ENCODE measurements at places on chromosomes 7 and 10.
A peak's percentile ranks its signal among the peaks of the same experiment; 100 is the strongest.

DNA sequence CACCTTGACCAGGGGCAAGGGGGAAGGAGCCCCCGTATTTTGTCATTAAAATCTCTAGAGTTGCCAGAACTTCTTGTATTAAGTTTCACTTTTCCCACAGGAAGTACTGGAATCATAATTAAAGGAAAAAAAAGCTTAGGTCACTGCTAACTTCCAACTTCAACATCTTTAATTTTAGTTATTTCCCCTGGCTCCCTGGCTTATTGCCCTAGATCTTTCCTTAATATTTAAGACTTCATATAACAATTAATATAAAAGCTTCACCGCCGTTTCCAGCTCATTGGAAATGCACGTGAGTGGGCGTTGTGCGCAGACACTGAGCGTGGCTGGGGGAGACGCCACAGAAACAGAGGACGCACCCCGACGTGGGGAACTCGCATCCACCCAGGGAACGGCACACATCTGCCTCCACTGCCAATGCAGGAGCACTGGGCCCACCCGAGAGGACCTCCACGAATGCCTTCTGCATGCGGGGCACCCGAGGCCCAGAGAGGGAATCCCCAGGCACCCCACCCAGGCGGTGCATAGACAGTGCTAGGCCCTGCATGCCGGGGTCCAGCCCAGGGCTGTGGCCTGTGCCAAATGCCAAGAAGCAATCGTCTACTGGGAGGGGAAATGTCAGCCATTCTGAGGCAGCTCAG is 72.2 kb downstream of the ADARB2 start:
- no peak for DNase-seq

DNA sequence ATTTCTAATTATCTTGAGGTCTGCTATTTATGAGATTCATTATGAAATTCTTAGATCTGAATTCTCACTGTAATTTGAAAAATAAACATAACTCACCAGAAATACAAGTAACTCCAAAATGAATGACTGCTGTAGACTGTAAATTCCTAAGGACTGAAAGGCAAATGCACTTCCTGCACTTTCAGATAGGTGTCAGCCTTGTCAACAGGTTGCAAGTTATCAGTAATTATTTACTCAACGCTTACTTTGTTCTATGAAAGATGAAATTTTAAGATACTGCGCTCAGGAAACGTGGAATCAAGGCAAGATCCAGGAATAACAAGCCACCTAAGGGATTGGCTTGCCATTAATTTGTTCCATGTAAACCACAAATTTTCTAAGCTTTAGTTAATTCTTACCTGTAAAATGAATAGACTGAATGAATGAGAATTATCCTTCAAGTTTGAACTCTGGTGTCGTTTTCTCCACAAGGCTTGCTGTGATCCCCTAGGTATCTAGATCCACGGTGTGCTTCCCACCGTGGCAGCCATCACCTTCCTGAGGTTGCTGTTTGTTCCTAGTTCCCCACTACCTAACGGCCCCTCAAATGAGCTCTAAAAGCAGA is 12.6 kb downstream of the DHX32 start:
- DNase-seq, result no peak

DNA sequence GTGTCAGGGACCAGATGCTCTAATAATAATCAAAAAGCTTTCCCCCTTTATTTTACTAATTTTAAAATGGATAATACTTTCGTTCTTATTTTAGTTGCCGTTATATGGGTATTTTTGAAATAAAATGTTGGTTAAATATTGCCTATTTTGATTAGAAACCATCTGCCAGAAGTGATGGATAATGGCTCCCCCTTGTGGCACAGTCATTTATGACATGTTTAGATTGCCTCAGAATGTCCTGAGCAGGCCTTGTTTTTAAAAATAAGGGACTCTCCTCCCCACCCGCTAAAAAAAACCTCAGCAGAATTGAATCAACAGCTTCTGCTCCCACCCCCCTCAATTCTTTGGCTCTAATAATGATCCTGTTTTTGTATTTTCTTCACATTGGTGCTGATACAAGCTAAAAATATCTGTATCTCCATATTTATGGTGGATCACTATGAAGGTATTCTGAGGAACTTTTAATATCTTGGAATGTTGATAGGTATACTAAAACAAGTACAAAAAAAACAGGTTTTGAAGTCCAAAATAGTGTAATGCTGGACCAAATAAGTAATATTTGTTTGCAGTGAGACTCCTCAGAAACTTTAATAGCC is 38.8 kb downstream of the TMEM60 start:
- DNase-seq, result peak; percentile 27

DNA sequence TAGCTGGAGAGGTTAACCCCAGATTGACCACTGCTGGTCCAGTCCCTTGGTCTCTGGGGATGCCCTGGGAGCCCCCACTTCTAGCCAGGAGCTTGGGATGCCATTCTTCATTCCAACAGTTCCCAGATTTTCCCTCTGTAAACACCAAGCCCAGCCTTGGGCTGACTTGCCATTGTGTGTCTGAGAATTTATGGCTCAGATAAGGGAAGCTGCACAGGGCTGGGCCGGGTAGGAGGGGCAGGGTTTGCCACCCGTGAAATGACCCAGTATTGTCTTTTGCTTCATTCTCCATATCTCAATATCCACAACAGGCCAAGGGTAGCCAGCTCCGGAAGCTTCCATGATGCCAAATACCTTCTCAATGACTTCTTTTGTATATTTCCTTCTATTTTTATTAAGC is 32.1 kb downstream of the AFAP1L2 start:
- DNase-seq, result no peak

- DNase-seq, result no peak
These were observed 722.3 kb downstream of the KCNMA1 start for GRCh38 chr10:76915316-76915715.

GRCh38 chr7:2518737-2519118 is 846 bp upstream of the LFNG start:
- DNase-seq, result no peak

GRCh38 chr7:46524350-46524749 is 603.3 kb upstream of the IGFBP3 start:
- no peak for DNase-seq

DNA sequence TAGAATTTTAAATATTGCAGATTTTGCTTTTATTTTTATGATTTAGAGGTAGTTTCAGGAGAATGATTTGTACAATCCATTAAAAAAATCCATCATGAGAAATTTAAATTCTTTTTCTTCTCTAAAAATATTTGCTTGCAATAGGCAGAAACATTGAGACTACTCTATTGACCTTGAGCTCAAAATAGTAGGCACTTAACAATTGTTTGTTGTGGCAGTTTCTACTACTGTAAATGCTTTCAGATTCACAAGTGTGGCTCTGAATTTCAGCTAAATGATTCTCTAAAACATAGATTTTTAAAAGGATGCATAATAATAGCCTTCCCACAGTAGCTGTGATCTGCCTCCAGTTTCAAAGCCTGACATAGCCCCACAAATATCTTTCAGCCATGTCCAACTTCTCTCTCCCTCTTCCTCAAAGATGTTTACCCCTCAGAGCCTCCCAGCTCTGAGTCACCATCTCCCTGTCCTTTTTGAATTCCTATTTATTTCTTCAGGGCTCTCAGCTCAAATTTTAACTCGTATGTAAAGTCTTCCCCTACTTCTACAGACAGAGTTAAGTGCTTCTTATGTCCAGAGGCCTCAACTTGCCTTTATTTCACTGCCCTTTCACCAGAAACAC is 160.5 kb downstream of the AOAH start:
- DNase-seq, result no peak

DNA sequence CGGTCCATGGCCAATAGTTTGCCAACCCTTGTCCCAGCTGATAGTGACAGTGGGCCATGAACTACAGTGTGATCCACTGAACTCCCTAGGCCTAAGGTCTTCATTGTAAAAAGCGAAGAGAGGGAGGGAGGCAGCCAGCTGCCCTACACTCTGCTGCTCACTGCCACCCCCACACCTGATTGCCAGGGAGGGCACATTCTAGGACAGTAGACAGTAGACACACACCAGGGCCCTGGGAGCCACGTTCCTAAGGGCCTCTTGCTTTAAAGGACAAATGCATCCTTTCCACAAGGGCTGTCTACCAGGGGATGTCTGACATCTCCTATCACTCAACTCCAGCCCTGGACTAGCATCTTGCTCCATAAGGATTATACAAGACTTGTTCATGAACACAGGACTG is 122.2 kb downstream of the DLG5 start:
- no peak for DNase-seq

- peak; percentile 31 for DNase-seq
These were observed 622 bp downstream of the DYNC1I1 start for GRCh38 chr7:95772771-95773581.

DNA sequence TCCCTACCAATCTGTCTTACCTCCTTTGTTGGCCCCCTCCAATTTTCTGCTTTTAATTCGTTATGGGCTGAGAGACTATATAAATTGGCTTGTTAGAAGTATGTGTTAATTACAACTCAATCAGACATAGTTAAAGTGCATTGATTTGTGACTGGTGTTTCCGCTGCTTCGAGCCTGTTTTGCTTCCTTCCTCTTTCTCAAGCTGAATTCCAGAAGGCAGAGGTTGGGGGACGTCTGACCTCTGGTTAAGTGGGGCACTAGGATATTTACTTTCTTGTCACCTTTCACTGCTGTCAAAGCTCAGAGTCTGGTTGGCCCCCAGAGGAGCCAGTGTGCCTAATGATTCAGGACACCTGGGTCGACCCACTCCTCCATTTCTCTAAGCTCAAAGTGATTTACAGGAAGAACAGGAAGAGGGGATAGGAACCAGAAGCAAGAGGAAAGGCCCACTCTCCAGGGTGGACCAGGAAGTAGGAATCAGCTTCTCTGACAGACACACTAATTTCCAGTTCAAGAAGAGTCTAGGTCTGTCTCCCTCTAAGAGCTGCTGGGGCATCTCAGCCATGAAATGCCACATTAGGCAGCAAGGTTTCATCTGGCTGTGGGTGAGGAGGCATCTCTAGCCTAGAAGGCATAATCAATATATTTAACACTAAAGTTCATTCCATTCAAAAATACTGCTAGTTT is 397.2 kb upstream of the NPVF start:
- DNase-seq, result no peak

DNA sequence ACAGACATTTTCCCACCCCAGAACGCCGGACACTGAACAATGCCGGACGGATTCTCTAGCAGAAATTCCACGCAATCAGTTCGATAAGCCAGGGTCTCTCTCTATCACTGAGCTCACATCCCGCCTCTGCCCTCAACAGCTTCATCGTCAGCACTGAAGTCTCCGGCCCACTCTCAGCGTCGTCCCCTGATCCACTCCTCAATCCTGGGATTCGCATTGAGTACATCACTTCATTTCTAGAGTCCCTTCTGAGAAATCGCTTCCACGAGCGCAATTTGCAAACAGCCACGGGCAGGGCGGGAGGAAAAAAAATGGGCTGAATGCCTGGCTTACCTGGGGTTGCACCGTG is 365 bp downstream of the YME1L1 start:
- DNase-seq, result no peak

GRCh38 chr7:129949292-129950133 is 3.2 kb downstream of the UBE2H start:
- no peak for DNase-seq

- no peak for DNase-seq
These were observed 149.8 kb upstream of the PRKCQ start for GRCh38 chr10:6729861-6730344.

DNA sequence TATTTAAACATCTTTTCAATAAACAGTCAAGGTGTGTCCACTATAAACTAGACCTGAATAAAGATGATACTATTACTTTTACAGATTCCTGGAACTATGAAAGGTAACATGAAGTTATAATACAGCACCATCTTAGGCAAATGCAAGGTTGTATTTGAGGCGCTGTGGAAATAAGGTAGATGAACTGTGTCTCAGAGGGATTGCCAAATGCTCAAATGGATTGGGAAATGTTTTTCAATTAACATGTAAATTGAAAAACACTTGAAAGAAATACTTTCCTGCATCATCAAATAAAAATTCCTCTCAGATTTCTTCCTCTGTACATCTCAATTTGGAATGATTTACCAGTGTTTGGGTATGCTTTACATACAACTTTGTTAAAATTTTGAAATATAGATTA is 139.4 kb downstream of the DKK1 start:
- no peak for DNase-seq

GRCh38 chr10:63554657-63555056 is 33.5 kb downstream of the REEP3 start:
- DNase-seq, result no peak

DNA sequence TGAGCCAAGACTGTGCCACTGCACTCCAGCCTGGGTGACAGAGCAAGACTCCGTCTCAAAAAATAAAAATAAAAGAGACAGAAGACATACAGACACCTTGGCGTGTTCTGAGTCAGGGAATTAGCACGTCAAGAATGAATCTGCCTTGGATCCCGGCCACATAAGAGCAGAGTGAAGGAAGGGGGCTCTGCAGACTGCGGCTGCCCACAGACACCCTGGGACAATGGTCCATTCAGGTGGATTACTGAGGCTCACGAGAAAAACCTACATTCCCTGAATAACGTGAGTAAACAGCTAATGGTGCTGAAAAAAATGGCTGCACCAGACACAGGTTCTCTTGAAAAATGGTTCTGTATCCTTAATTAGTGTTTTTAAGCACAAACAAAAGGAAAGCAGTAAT is 100.1 kb upstream of the FGFR2 start:
- no peak for DNase-seq

- no peak for DNase-seq
These were observed 68.2 kb downstream of the C10orf143 start for GRCh38 chr10:130042381-130042780.

GRCh38 chr7:48710995-48711394 is 213.4 kb upstream of the CDC14C start:
- DNase-seq, result no peak

- no peak for DNase-seq
These were observed 716 bp downstream of the SMARCD3 start for GRCh38 chr7:151247611-151248345.

GRCh38 chr10:119479532-119479931 is 63.0 kb downstream of the RGS10 start:
- DNase-seq, result no peak

DNA sequence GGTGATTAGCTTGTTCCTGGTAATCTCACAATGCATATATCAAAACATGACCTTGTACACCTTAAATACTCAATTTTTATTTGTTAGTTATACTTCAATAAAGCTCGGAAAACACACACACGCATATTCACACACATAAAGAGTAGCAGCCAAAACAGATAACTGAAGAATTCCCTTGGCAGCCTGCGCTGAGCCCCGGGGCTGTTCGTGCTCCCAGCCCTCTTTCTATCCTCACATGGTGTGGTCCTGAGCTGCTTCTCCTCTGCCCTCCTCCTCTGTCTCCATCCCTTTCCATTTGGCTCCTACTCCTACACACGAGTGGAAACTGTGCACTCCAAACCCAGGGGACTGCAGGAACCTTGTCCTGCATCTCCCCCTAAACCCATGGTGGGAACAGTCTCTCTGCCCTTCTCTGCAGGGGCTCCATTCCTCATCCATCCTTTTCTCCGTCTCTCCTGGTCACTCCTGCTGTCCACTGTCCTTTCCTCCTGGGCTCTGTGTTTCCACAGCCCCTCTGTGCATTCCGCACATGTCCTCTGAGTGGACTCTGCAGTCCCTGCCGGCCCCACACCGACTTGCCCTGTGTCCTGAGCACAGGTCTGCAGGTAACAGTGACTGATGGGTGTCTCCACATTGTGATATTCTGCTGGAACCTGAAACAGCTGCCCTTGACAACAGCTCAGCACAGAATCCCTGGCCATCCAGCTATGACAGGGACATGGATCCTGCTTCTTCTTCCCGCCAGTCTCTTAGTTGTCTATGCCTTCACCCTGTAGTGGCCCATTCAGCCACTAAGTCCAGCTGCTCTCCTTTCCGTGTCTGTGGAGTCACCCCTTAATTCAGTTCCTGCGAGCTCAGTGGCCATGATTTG is 216.8 kb upstream of the ZNF32 start:
- DNase-seq, result no peak

GRCh38 chr7:72326365-72326764 is 85.8 kb downstream of the CALN1 start:
- no peak for DNase-seq
